ENCODE measurements at places on chromosomes 7 and 10.

- DNase-seq: no peak
These were observed 11.5 kb downstream of the STEAP1 start for GRCh38 chr7:90165724-90166123.

DNA sequence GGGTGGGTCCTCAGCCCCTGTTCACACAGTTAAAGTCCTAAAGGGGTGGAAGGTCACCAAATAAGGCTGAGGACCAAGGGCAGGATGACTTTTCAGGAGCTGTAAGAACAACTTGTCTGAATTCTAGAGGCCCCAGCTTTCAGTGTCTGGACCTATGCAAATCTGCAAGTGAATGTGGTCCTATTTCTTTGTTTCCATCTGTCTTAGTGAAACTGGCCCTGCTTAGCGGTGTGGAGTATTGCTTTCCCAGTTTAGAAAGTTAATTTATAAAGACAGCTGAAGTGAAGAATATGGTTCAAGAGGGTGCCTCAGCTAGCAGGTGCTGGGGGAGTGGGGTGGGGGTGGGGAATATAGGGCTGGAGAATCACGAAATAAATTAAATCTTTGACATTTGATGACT is 40.1 kb downstream of the HHEX start:
- no peak for DNase-seq

- no peak for DNase-seq
These were observed 14.9 kb upstream of the TES start for GRCh38 chr7:116195451-116195850.

- DNase-seq: no peak
These were observed 131.0 kb downstream of the KAT6B start for GRCh38 chr10:74957285-74957961.

GRCh38 chr10:125556882-125557281 is 126.1 kb downstream of the TEX36 start:
- DNase-seq: no peak

GRCh38 chr7:50204581-50204980 is 99.9 kb upstream of the IKZF1 start:
- no peak for DNase-seq

GRCh38 chr10:123726836-123727235 is 60.7 kb downstream of the GPR26 start:
- no peak for DNase-seq

GRCh38 chr10:132043861-132044695 is 21.7 kb upstream of the JAKMIP3 start:
- no peak for DNase-seq

GRCh38 chr7:123120286-123120685 is 79.5 kb downstream of the SLC13A1 start:
- DNase-seq: no peak

DNA sequence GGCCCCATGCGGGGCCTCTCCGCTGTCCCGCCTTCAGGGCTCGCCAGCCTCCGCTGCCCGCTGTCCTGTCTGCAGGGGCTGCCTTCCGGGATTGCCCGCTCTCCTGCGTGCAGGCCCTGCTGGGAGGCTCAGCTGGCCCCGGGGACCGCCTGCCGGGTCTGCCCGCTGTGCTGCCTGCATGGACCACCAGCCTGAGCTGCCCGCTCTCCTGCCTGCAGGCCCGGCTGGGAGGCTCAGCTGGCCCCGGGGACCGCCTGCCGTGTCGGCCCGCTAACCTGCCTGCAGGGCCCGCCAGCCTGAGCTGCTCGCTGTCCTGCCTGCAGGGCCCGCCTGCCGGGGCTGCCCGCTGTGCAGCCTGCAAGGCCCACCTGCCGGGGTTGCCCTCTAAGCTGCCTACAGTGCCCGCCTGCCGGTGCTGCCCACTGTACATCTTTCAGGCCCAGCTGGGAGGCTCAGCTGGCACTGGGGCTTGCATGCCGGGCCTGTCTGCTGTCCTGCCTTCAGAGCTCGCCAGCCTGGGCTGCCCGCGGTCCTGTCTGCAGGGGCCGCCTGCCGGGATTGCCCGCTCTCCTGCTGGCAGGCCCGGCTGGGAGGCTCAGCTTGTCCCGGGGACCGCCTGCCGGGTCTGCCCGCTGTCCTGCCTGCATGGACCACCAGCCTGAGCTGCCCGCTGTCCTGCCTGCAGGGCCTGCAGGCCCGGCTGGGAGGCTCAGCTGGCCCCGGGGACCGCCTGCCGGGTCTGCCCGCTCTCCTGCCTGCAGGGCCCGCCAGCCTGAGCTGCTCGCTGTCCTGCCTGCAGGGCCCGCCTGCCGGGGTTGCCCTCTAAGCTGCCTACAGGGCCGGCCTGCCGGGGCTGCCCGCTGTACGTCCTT is 165.1 kb downstream of the GLRX3 start:
- peak; percentile 34 for DNase-seq

GRCh38 chr10:73965890-73966768 is 31.8 kb upstream of the VCL start:
- no peak for DNase-seq

GRCh38 chr7:19293431-19293830 is 148.2 kb upstream of the FERD3L start:
- DNase-seq: no peak

- no peak for DNase-seq
These were observed 161.9 kb upstream of the AGK start for GRCh38 chr7:141389140-141389796.

DNA sequence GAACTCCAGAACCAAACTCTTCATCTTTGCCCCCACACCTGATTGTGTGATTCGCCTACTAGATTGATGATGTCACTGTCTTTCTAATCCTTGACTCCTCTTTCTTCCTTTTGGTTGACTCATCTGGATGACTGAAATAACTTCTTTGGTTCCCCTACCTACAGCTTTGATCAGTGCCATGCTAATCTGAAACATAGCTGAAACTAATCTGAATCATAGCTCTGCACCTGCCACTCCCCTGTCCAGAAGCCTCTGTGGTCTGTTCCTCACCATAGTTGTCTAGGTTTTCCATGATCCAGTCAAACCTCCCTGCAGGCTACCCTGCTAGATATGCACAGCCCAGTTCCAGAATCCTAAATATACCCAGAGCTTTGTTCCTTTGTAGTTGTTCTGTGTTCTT is 51.9 kb downstream of the ZNF365 start:
- no peak for DNase-seq
